ENCODE measurements at places on chromosomes 1 and 21.

- no peak for DNase-seq
These were observed 41.0 kb downstream of the NFIA start for GRCh38 chr1:61123326-61123725.

DNA sequence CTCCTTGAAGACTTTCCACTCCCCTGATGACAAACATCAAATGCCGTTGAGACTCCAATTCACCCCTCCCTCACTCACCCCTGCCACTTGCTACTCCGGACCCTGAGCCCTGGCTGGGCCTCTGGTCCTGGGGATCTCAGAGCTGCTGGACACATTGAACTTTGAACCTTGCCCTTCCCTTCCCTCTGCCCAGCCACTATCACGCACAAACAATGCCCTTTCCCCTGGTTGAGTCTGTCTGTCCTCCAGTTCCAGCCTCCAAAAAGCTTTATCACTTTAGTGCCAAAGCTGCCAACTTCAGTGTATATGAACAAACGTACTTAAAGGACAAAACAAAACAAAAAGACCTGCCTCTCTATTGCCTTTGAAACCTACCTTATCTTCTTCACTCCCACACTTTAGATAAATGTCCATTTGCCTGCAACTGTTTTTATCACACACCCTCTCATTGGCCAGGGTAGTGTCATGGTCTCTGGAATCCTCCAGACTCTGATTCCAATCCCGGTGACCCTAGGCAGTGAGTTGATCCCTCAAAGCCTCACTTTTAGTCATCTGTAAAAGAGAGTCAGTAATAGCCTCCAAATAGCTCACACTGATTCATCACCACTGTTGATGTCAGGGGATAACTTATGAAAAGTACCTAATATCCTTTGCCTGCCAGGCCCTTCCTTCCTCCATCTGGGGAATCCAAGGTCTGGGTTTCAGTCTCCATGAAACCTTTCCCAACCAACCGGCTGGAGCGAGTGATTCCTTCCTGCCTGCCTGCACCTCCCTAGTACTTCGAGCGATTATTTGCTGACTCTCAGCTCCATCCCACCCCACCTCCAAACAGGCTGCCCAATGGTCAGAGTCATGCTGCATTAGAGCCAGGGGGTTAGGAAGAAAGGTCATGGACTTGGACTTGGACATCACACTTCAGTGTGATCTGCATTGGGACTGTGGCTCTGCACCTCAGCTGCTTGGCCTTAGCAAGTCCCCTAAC lies 15.9 kb upstream of the SPOCD1 start:
- DNase-seq = no peak

DNA sequence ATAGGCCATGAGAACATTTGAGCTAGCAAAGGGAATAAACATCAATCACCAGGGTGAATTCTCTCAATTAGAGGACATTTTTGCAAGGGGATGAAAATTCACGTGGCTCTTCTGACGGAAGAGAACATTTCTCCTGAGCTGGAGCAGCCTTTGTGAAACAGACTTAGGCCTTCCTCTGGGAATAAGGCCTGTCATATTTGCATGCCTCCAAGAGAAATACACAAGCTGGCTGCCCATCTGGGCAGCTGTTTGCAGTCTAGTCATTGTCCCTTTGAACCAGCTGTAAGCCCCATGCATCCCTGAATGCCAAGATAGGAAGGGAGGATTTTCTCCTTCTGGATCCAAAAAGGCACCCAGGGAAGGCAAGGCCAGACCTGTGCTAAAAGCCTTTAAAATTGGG lies 5.5 kb downstream of the LEMD1 start:
- DNase-seq = no peak

GRCh38 chr21:26490771-26491170 lies 82.3 kb downstream of the CYYR1 start:
- DNase-seq = no peak

DNA sequence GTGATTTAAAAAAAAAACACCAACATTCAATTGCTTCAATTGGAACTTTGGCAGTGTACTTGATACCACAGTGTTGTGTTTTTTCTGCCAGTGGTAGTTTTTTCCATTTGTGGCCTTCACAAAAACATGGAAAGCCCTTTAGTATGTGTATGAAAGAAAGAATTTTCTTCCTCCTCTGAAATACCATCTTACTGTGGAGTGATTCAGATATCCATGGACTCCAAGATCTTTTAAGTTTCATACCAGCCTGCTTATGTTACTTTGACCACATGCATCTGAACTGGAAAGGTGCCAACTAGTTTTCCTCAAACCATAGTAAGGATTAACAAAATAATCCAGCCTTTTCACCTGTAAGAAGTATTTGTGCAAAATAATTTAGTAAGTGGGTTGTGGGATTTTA lies 3.4 kb downstream of the PPP2R5A start:
- no peak for DNase-seq

DNA sequence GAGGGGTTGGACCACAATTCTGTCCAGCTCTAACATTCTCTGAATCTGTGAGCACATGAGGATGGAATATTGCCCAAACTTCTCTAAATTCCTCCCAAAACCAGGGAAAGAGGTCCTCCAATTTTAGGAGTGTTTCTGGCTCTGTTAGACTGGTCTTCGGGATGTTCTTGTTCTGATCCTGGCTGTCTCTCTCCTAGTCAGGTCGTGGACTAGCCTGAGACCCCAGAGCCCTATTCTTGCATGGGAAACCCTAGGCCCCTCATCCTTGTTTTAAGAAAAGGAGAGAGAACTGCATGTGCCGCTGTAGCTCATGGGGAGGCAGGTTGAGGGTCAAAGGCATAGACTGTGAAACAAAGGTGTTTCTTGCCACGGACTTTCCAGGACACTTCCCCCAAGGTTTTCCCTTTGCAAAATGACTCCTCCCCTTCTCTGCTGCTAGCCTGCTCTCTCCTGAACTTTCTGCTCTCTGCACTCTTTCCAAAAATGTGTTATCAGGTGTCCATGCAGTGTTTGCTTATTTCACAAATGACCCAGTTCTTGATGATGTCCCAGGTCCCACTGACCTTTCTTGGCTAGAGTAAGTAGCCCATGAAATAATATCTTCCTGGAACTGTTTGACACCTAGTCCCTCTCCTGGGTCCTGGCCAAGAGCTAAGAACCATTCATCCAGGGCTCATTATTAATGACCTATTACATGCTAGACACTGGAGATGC lies 29.3 kb upstream of the RD3 start:
- no peak for DNase-seq

DNA sequence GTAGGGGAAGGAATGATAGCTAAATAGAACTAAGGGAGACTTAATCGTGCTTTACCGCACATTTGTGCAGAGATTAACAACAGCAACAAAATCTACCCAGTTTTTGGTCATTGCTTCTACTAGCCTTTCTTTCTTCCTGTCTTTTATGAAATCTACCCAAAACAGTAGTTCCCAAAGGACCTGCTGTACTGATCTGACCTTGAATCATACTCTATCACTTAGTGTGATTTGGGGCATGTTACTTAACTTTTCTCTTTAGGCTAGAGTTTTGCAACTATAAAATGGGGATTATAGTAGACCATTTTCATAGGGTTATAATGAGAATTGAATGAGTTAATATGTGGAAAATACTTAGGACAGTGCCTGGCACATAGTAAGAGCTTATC lies 30.5 kb upstream of the MACF1 start:
- DNase-seq = no peak

- DNase-seq = peak; percentile 55
These were observed at the start of gene S100A6 for GRCh38 chr1:153535242-153536011. TSS of gene S100A6 (minus strand) at chr1:153535991. CDS start at chr1:153535339, 652 bp downstream.

- DNase-seq = no peak
These were observed 1.4 kb upstream of the DNAJC11 start for GRCh38 chr1:6703016-6703415.

- no peak for DNase-seq
These were observed 9.5 kb upstream of the HORMAD1 start for GRCh38 chr1:150730130-150730721.

DNA sequence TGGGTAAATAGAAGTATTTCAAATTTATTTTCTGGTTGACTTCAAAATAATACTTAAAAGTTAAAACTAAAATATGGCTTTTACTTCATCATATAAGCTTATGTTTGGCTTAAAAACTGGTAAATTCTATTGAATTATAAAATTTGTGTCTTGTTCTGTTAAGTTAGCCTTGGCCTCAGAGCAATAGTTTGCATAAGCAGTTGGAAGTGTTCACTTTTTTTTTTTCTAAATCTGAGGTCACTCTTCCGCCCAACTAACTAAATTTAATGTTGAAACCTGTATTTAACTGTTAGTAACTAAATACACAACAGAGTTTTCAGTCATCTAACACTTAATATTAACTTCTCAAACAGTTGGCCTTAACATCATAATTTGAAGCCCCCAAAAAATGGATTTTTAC lies 871.7 kb upstream of the ADAMTS5 start:
- no peak for DNase-seq

GRCh38 chr1:206704226-206704625 lies 19.5 kb downstream of the MAPKAPK2 start:
- DNase-seq = no peak

DNA sequence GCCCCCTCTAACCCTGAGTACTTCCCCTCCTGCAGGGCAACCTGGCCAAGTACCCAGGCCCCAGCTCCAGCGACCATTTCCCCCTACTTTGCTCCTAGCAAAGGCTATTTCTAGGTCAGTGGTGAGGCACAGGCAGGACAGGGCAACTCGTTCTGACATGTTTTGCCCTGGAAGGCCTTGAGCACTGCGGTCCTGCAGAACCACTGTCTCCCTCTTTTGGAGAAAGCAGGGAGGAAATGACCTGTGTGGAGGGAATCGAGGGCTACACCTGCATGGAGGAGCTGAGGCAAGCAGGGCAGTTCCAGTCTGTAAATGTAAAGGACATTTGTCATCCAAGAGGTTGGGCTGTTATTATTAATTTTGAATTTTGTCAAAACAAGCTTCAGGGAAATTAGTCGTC lies 99.1 kb downstream of the PPIAL4G start:
- no peak for DNase-seq

DNA sequence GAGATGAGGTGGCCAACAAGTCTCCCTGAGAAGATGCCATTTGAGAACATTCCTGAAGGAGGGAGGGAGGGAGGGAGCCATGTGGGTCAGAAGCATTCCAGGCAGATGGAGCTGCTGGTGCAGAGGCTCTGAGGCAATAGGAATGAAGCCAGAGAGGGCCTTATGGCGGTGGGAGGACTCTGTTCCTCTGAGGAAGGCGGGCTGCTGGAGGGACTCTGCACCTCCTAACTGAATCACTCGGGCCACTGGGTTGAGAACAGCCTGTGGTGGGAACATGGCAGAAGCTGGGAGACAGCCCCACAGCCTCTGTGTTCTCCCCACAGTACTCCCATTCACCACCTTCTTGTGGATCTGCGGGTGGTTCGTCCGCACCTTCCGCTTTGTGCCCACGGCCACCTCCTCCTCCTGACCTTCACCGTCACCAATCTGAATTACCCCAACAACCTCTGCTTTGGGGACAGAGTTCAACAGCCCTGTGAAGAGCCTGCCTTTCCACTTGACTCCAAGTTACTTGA lies 2.4 kb upstream of the TMEM125 start:
- no peak for DNase-seq

GRCh38 chr1:46036894-46037839 lies 95.3 kb downstream of the PIK3R3 start:
- DNase-seq = peak; percentile 88

- DNase-seq = peak; percentile 54
These were observed 39.6 kb upstream of the LDLRAP1 start for GRCh38 chr1:25503551-25504426.

- no peak for DNase-seq
These were observed 8.7 kb downstream of the FAM131C start for GRCh38 chr1:16064536-16065268.

DNA sequence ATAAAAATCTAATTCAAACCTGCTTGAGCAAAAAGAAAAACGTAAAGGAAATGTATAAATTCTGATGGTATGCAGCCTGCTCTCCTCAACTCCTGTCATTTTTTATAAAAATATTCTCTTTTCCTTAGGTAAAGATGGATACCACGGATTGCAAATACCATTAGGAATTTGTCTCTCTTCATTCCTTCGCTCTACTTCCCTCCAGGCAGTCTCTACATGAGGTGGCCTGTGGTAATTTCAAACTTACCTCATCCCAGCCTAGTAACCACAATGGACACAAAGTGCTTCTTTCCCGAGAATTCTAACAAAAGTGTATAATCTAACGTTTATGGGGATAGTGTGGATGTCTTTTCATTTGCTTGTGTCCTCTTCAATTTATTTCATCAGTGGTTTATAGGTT lies 239.5 kb upstream of the LRRC7 start:
- no peak for DNase-seq

GRCh38 chr1:150876119-150876454 lies 312 bp downstream of the ARNT start:
- DNase-seq = no peak

DNA sequence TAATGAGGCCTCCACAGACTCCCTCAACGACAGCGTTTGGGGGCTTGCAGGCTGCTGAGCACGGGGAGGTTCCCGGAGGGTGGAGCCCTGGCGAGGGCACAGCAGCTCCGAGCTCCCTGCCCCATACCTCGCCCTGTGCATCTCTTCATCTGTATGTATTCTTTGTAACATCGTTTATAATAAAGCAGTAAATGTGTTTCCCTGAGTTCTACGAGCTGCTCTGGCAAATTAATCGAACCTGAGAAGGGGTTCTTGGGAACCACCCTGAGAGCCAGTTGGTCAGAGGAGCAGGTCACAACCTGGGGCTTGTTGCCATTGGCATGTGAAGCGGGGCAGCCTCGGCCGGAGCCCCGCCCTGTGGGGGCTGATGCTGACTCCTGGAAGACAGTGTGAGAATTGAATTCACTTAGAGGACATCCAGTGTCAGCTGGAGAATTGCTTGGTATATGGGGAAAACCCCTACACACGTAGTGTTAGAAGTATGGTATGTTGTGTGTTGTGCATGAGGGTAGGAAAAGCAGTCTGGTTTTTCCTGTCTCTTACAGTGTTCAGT lies 11.5 kb downstream of the SLC37A1 start:
- DNase-seq = no peak

DNA sequence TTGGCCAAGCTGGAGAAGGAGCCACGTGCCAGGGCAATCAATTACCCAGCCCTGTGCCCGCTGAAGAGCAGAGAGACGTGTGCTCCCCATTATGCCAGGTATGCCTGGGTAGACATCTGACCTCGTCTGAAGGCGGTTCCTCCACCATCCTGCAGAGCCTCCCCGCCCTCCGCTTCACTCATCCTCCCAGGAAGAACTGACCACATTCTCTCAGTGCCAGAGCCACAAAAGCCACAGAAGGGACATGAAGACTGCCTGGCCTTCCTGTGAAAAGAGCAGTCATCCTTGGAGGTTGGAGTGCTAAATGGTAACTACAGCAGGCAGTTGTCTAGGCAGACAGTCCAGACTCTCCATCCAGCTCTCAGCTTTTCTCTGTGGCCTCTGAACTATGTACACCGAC lies 12.0 kb downstream of the SYT2 start:
- DNase-seq = no peak

- no peak for DNase-seq
These were observed 26.6 kb upstream of the CASZ1 start for GRCh38 chr1:10823000-10823401.

DNA sequence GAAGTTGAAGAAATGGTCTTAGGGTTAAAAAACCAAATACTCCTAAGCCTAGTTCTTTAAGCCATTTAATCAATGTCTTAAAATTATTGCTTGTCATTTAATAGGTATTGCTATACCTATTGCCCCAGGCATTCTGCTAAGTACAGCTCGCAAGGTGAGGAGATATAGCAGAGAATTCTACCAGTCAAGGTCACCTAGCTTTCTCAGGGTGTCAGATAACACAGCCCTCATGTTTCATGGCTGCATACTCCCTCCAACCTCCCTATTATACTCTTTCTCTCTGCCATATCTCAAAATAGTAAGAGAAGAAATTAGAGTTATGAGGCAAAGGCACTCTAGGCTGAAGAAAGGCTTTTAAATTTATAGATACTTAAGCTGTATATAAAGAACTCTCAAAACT lies 68.4 kb upstream of the GPR88 start:
- no peak for DNase-seq

GRCh38 chr1:69504730-69505252 lies 62.9 kb upstream of the LRRC7 start:
- DNase-seq = no peak
